ENCODE measurements at places on chromosomes 13 and 19.

DNA sequence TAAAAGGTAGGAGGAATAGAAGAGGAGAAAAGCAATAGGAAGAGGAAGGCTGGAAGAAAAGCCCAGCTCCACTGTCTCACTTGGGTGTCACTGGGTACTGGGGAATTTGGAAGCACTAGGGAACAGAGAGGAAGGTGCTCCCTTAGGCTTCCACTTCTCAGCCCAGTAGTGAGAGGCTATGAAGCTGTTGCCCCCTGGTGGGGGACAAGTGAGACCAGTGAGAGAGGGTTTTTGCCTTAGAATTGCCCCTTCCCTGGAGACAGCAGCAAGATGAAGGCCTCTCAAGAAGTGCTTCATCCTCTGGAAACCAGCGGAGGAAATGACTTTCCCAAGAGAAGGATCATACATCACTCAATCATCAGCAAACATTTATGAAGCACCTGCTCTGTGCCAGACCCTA lies 4.7 kb upstream of the ZNF606 start:
- DNase-seq, result no peak

GRCh38 chr13:25770601-25771000 lies 281.2 kb downstream of the SHISA2 start:
- DNase-seq, result no peak

GRCh38 chr13:51221674-51222036 lies 543 bp upstream of the FAM124A start:
- peak; percentile 60 for DNase-seq

GRCh38 chr13:112963641-112964040 lies 5.4 kb upstream of the MCF2L start:
- DNase-seq, result no peak

- DNase-seq, result no peak
These were observed 2.8 kb upstream of the TPM4 start for GRCh38 chr19:16073481-16073880.

DNA sequence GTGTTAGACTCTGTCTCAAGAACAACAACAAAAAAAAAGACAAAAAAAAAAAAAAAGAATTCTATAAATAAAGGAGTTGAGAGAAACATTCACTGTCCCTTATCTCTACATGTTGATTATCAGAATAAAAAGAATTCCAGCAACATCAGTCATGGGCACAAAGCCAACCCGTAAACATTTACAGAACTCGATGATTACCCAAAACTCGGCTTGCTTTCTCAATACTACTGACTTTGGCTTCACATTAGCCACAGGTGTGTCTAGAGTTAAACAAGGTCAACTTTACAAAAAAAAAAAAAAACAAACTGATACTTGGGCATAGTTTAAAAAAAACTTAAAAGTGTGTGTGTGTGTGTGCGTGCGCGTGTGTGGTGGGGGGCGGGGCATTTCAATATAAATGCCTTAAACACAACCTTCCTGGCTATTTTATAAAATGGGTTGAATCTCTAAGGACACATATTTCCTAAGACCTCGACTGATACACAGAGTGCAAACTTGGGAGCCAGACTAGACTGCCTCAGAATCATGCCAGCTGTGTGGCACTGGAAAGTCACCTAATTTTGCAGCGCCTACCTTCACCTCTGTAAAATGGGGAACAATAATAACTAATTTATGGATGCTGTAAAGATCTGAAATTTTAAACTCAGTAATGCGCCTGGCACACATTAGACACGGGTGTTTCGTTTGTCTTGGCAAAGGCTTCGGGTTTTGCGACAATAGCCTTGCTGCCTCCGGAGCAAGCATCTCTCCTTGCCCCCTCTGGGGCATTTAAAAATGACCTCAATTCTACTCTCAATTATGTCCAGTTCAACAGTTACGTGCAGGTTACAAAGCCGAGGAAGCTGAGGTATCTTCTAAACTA lies 922 bp downstream of the EBPL start:
- DNase-seq, result peak; percentile 13

DNA sequence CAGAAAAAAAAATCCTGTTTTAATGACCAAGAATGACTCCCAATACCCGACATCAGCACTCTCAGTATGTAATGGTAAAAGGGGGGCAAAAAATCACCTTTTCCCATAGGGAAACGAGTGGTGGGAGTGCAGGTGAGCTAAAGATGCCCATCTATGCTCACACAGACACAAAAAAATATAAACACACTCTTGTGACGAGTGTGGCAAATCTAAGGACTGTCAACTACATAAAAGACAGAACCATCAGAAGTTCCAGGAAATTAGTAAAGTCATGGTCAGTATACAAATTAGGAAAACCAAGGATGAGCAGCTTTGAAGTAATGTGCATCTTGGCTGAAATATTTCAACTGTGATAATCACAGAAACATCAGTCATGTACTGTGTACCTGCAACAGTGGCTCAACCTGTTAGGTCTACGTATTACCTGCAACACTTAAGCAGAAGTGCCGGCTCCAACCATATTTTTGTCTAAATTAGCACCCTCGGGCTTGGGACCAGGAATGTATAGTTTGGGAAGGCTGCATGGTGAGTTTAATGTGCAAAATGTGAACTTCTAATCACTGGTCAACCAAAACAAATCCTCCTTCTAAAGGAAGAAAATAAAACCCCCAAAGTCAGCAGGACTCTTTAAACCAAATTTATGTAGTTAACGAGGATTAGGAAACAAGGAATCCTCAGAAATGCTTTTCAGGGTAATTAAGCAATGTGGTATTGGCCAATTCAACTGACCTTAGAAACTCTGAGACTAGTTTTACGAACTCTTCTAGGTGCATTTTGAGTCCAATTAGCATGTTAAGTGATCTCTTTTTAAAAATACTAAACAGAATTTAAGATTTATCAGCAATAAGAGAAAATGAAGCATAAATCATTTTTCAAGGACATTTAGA lies 24.3 kb downstream of the ANKRD10 start:
- no peak for DNase-seq

DNA sequence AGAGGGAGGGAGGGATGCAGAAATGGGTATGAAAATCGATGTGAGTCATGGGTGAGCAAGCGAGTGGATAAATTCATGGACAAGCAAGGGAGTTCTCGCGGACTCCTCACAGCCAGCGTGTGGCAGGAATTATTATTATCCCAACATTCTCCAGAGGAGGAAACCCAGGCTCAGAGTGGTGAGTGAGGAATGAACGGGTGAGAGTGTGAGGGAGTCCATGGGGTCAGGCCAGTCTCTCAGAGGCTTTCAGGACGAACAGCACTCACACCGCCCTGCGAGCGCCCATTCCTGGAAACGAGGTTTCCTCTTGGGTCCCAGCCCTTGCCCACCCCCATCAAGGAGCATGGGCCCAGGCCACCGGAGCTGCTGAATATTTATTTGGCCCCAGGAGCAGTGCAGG lies 6.3 kb upstream of the DNAAF3 start:
- no peak for DNase-seq
